Mesothelial cell of epicardium (in vitro differentiated cells): ENCODE measurements at places on chromosomes 3 and 15.

DNA sequence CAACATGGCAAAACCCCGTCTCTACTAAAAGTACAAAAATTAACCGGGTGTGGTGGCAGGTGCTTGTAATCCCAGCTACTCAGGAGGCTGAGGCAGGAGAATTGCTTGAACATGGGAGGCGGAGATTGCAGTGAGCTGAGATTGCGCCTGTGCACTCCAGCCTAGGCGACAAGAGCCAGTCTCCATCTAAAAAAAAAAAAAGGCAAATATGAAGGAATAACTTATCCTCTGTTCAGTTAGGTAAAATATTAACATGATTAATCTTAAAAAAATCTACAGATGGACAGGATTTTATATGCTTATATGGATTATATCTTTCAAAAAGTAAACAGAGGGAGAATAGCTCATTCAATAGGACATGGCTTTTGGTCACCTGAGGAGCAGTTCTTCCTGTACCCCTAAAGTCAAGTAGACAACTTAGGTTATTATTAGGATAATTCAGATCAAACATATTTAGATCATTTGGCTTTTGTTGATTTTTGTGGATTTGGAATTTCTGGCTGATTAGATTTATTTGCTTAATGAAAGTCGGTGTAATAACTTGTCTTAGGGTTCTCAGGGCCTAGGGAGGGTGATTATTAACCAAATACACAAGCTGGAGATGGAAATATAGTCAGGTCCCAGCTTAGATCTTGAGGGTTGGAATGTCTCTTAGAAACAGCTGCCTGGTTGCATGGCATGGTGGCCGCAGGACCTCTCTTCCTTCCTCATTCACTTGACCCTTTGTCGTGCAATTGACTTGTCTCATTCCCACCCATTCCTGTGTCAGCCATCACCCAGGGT lies 82.1 kb upstream of the ONECUT1 start:
- DNase-seq, result no peak

DNA sequence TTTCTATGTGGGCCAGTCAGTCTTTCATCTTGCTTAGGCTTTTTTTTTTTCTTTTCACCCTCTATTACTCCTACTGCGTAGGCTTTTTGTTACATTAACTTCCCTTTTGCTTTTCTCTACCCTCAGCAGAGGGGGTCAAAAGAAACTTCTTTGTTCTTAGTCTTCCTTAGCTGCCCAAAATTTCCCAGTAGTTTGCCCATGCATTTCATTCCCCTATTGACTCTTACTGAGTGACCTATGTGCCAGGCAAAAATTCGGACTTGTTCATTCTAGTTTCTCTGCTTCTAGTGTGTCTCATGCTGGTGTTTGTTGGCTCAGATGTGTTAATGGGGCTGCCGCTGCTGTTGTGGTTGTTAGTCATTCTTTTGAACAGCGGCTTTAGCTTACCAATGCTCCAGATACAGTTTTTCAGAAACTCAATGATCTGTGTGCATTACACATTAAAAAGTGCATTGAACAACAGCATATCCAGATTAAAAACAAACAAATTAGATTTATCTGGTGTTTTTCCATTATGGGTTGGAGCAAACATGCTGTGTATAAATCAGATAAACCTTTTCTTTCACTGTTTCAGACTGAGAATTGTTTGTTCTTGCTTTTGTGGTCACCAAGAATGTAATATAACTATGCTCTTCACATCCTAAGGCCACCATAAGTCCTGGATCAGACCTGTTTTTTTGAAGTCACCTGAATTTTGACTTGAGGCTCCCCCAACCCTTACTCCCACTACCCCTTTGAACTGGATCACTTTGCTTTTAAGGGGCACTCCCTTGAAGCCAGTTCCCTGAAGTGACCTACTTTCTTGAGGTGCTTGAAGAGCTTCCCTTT lies 43.1 kb downstream of the PDE8A start:
- no peak for DNase-seq

DNA sequence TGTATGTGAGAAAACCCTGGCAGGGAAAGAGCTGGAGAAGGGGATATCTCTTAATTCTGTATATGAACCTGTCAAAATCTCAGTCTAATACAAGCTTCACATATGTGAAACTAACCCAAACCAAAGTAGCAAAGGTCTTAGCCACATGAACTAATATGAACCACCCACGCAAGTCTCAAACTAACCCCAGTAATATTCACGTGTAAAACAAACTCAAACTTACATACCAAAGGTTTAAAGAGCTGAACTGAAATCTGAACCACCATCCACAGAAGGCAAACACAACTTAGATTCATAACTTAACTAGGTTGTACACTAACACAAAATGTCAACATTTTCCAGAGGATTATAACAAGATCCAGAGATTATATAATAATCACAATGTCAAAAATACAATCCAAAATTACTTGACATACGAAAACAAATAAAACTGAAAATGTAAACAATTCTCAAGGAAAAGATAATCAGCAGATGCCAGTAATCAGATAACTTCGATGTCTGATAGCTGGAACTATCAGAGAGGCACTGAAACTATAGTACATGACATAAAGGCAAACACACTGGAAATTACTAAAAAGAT lies 64.1 kb downstream of the VPS13C start:
- DNase-seq, result no peak

- DNase-seq, result no peak
These were observed 166.9 kb upstream of the FAM3D start for GRCh38 chr3:58833491-58833890.

GRCh38 chr15:53193149-53193548 lies 403.0 kb upstream of the ONECUT1 start:
- DNase-seq, result no peak
